ENCODE measurements at places on chromosomes 4 and X. TPM values are rescaled to one million over a fixed set of nuclear protein-coding genes. Genes with fewer than 3 reads are reported as not detected.
A peak's percentile ranks its signal among the peaks of the same experiment; 100 is the strongest.

GRCh38 chr4:124167602-124168001, 544.9 kb downstream of the ANKRD50 start:
- no peak for DNase-seq

DNA sequence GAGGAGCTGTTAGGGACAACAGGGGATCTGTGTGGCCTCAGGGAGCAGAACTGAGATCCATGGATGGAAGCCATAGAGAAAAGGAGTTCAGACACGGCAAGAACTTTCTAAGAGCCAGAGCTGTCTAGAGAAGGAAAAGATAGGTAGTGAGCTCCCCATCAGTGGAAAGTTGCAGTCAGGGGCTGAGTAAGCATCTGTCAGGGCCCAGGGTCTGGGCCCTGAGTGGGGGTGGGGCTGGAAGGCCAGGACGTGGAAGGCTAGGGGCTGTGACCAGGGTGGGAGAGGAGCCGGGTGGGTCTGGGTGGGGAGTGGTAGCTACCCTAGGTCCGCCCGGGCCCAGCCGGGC, 324 bp upstream of the MSN start:
- no peak for DNase-seq

- peak; percentile 86 for DNase-seq
Observed at GRCh38 chrX:53281321-53281822, at the start of gene IQSEC2. IQSEC2 (minus strand) TSS chrX:53281584.

DNA sequence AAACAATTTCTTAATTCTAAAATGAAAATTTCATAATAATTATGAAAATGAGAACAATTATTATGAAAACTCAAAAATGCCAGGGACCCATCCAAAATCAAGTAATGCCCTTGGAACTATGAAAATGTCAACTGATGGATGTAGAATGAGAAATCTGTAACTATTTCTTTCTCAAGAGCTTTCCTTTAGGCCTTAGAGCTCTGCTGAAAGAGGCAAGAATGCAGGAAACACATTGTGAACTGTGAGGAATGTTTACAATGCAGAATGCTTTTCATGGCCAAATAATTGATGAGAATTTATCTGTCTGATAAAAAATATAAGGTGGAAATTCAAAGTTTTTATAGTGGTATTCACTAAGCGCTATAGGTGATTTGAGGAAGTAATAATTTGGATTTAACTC, 207.1 kb upstream of the PCDH18 start:
- no peak for DNase-seq

Gene GCNA
- 0.96 TPM for total RNA-seq

- no peak for DNase-seq
Observed at GRCh38 chrX:149120459-149120858, 384.6 kb downstream of the IDS start.

DNA sequence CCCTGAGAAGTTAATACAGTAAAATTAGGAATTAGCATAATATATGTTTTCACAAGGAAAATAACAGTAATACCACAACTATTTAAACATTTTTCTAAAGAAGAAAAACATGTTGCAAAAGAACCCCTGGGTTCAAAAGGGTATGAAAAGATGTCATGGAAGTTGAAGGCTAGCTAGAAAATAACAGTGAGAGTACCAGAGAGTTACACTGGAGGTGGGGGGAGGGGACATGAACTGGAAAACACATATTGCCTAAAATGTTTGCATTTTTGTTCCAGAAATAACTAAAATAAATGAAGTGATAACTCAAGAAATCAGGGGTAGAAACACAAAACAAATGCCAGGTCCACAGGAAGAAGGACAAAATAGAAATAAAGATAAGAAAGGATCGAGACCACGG, 336.6 kb upstream of the MAD2L1 start:
- no peak for DNase-seq

Gene CCSER1
- total RNA-seq, result 8.9 TPM

- no peak for DNase-seq
Observed at GRCh38 chrX:66042307-66043077, 2.6 kb upstream of the VSIG4 start.

- no peak for DNase-seq
Observed at GRCh38 chr4:118772081-118772766, 63.7 kb downstream of the SEC24D start.

Gene RHOXF1
- total RNA-seq, result not detected

Gene CHRDL1
- total RNA-seq, result 43.5 TPM

DNA sequence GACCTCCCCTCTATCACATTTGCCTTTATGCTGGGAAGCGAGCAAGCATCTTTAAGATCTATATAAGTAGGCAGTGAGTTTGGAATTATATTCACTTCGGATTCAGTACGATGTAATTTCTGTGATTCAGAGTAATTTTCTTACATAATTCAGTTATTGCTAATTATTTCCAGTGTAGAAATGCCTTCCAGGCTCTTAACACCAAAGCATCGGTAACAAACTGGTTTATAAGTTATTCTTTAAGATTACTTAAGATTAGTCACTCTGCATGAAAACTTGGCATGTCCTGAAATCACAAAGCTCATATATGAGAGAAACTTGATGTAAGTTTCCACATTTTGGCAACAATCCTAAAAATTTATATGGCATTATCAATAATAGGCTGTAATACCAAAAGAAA, 120.8 kb downstream of the ADAMTS3 start:
- DNase-seq, result no peak

- no peak for DNase-seq
Observed at GRCh38 chr4:38386005-38386551, 277.9 kb upstream of the KLF3 start.

- DNase-seq, result no peak
Observed at GRCh38 chrX:113473418-113473817, 632.8 kb upstream of the AMOT start.

- DNase-seq, result no peak
Observed at GRCh38 chr4:76960014-76960413, 10.5 kb downstream of the SEPTIN11 start.

DNA sequence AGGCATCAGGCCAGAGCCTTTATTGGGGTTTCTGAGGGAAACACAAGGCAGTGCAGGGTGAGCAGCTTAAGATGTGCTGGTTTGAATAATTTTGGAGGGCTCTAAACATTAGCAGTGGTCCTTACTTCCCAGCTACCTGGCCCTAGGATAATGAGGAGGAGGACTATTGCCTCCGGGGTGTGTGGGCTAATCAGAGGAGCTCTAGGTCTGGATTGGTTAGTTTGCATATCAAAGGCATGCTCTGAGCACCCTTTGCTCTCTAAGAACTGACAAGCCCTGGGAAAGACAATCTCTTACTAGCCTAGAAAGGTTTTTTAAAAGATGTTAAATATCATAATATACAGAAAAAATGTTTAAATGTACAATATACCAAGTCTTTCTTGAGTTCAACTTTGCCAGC, 58.4 kb downstream of the RXFP1 start:
- no peak for DNase-seq

GRCh38 chrX:120647127-120647526, 17.3 kb upstream of the C1GALT1C1 start:
- DNase-seq, result no peak

Gene CLDN22
- total RNA-seq, result not detected

Measured in ascending aorta (tissue), 2 donors.